Caudate nucleus (tissue), 63 donors: ENCODE measurements at places on chromosomes 3 and 15.

DNA sequence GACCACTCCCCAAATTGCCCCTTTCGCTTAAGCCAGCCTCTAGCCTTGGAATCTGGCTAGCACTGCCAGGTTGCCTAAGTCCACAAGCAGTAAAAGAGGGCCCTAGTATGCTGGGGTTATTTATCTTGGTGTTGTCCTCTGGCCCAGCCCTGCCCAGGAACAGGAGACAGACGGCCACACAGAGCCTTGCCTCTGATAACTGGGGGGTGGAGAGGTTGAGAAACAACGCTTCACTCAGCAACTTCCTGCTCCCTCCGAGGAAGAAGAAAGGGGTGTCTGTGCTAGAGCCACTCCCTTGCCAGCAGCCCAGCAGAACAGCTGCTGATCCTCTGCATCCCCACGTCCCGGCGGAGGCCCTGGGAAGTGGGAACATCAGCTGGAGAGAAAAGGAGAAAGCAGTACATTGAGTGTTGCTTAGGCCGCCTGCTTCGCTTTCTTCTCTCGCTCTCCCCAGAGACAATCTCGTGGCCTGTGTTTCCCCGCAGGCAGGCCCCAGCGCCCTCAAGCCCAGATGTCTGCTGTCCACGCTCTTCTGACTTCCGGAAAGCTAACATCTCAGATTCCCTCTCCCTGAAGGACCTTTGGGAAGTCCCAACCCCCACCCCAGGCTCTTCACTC, 22.6 kb upstream of the C3orf70 start:
- DNase-seq, result peak; percentile 72

GRCh38 chr3:30059240-30059639, 547.2 kb upstream of the TGFBR2 start:
- no peak for DNase-seq

DNA sequence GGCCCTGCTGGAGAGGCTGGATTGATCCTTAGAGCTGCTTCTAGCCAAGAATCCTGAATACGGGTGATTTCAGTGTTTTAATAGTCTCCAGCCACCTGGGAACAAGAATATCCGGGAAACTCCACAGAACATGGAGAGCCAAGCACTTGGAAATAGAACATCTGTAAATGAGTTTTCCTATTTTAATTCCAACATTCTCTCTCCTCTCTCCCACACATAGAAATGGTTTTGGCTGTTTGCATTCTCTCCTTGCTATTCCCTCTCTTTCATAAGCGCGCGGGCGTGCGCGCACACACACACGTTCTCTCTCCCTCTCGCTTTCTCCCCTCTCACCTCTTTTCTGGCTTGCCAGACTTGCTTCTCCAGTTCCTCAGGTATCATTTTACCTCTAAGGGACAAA, 50.6 kb downstream of the GADL1 start:
- DNase-seq, result no peak

DNA sequence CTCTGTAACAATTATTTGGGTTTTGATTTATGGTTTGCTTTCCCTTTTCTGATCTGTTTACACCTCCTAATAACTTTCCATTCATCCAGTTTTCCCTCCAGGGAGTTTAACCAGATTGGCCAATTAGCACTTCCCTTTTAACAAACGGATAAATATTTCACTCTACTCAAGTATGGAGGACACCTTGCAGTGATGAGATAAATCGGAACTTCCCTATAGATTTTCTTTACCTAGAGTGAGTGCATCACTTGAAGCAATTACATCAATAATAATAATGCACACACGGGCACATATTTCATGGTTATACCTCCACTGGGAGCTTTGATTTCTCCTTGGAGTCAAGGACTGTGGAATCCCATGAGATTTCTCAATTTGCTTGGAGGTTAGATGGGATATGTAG, 239.1 kb upstream of the CFAP20DC start:
- DNase-seq, result no peak

DNA sequence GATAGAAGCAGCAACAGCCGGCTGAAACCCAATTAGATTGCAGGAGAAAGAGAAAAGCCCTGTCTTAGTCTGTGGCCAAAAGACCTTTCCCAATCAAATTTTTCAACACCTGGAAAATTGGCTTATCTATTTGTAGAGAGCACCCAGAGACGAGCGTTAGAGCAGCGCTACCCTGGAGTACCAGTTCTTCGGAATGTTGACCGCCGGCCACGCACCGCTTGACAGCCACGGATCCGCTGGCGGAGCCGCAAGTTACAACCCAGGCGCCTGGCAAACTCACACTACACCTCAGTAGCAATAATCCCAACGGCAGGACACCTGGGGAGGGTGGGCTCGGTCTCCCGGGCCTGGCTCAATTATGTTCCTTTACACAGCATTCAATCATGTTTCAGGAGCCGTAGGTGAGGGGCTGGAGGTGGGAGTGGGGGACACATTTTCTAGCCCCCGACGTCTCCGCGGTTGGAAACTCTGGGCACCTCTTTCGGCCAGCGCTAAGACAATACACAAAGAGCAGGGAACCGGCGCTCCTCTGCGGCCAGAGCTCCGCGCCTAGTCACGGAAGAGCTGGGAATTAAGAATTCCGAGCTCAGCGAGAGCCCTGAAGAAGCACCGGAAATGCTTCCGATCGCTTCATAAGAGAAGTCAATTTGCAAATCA, 1.2 kb downstream of the MB21D2 start:
- no peak for DNase-seq

DNA sequence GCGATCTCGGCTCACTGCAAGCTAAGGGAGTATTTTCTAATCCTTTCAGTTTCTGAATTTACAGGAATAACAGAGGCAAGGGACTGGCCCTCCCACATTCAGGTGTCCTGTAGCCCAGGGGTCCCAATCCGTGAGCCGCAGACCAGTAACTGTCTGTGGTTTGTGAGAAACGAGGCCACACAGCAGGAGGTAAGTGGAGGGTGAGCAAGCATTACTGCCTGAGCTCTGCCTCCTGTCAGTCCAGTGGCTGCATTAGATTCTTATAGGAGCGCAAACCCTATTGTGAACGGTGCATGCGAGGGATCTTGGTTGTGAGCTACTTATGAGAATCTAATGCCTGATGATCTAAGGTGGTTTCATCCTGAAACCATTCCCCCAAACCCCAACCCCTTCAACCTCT, 5.0 kb upstream of the IL17RC start:
- DNase-seq, result no peak

GRCh38 chr3:44510000-44510368, 32.5 kb upstream of the ZNF445 start:
- DNase-seq, result no peak

DNA sequence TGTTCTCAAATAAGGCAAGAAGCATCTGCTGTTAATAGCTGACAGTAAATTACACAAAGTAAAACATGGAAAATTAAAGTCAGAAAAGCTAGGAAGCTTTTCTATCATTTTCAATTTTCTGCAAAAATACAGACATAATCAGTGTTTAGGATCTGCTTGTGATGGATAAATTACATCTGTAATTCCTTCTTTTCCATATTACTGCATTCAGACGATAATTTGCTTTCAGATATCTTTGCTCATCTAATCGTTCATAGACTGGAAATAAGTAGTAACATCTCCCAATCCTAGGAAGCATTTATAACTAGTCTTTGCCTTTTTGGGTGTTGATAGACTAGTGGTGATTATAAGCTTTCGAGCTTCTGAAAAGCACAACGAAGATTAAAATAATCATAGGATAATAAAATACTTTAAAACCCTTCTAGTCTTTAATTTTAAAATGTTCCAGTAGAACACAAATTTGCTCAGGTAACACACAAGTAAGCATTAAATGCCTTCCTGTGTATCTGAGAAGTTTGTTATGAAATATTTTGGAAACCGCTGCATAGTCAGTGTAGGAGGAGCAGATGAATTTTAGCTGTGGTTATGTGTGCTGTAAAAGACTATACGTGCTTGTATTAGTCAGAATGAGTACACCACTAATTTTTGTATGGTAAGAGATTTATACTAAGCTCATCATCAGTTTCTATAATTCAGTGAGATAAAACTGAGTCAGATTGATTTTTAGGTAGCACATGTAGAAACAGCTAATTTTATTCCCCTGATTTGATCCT, 41.0 kb downstream of the MBNL1 start:
- no peak for DNase-seq

DNA sequence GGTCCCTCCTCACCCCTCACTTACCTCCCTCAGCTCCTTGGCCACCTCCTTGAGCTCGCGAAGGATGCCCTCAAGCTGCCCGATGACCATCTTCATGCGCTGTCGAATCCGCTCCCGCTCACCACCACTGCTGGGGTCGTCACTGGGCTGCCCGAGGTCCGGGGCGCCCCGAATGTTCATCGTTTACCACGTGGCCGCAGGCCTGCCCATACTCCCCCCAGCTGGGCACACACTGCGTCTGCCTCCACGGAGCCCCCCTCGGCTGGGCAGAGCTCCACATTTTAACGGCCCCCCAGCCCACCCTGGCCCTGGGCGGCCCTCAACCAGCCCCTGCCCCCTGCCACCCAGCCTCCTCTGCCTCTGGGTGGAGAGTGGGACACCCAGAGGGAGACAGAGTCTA, 2.2 kb downstream of the INSYN1 start:
- no peak for DNase-seq

GRCh38 chr15:52683580-52683979, 4.4 kb upstream of the ATOSA start:
- DNase-seq, result no peak

DNA sequence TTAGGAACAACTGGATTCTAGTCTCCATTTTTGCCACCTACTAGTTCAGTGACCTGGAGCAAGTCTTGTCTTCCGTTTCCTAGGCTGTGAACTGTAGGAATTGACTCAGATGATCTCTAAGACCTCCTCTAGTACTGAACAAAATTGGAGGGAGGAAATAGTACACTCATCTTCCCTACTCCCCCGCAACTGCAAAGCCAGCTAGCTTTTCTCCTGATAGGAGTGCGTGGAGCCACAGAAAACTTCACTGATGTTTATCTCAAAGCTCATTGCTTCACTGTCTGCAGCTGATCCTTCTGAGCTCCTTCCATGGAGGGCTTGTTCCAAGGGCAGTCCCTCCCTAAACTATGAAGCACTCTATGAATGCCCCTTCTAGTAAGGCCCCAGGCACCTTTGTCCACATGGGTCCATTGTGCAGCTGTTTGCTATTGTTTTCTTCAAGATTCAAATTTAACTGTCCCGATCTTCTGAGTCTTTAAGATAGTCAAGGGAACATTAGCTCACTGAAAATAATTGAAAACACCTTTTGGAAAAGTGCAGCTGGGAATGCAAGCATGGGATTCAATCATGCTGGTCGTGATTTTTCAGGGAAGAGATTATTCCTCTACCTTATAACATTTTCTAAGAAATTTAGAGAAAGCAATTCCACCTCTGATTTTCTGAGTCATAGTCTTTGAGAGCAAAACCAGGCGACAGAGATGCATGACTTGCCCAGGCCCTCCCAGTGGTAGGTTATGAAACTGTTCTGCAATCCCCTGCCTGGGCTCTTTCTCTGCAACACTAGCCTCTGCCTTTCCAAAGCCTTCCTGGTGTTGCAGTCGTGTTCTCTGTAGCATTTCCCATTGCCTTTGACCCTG, 24.3 kb downstream of the FILIP1L start:
- peak; percentile 9 for DNase-seq

- no peak for DNase-seq
Measured at GRCh38 chr3:182794455-182795388, 1.4 kb downstream of the ATP11B start.

GRCh38 chr3:150390087-150390486, 18.0 kb upstream of the TSC22D2 start:
- DNase-seq, result no peak

GRCh38 chr3:132570016-132570415, 27.1 kb upstream of the ACKR4 start:
- no peak for DNase-seq

- DNase-seq, result no peak
Measured at GRCh38 chr3:175325440-175325839, 466.3 kb downstream of the NAALADL2 start.

- DNase-seq, result no peak
Measured at GRCh38 chr15:52233405-52233804, 42.2 kb upstream of the GNB5 start.

DNA sequence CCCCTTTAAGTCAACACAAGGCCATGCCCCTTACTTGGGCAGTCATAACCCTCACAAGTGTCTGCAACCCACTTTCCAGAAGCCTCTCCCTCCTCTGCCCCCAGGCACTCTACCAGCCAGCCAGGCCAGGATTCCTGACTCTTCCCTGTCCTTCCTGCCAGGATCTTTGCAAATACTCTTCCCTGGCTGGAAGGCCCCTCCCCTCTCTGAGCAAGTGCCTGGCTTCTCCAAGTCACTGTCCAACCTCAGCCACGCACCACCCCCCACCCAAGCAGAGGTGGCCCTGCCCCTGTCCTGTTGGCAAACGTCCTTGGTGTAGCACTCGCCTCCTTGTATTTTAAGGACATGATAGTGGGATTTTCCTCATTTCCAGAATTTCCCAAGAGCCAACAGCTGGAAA, 54.7 kb upstream of the USP3 start:
- no peak for DNase-seq

GRCh38 chr15:101608201-101608600, 44.0 kb downstream of the TM2D3 start:
- DNase-seq, result no peak

DNA sequence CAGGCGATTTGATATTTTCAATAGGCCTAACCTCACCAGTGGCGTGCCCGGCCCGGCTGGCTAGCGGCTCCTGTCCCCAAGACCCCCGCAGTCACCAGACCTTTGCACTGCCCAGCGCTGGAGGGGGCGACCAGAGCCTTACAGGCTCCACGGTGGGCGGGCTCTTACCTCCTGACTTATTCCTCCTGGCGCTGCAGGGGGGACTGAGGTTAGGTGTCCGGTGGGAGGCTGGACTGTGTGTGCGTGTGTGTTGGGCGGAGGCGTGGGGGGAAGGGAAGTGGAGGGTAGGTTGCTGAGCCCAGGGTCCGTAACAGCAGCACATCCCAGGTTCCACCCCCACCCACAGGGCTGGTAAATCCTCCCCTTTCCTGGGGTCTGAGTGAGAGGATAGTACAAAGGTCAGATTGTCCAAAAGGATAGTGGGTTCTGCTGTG, 27.5 kb upstream of the THRB start:
- no peak for DNase-seq

GRCh38 chr3:173584838-173585831, 187.6 kb downstream of the NLGN1 start:
- DNase-seq, result peak; percentile 37

GRCh38 chr3:46462111-46462510, 2.6 kb downstream of the LTF start:
- no peak for DNase-seq

DNA sequence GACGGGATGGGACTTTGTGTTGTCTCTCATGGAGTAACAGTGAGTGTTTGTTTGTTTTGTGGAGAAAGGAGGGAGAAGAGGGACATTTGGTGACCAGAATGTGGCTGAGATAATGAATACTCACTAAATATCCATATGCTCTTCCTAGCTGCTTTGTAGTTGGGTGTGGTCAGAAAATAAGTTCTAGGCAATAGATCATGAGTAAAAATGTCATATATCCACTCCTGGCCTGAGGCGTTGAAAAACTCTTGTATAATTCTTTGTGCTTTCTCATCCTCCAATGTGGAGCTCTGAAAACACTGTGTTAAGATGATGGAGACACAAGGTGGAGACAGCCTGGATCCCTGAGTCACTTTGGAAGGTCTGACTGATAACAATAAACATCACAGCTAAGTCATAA, 28.0 kb upstream of the IL16 start:
- DNase-seq, result no peak
